Neural crest cell (in vitro differentiated cells): ENCODE measurements at places on chromosomes 7 and 10. TPM values are rescaled to one million over a fixed set of nuclear protein-coding genes. Genes with fewer than 3 reads are reported as not detected.

The FKBP9 gene
- 78.0 and 85.6 TPM in 2 replicates for total RNA-seq

DNA sequence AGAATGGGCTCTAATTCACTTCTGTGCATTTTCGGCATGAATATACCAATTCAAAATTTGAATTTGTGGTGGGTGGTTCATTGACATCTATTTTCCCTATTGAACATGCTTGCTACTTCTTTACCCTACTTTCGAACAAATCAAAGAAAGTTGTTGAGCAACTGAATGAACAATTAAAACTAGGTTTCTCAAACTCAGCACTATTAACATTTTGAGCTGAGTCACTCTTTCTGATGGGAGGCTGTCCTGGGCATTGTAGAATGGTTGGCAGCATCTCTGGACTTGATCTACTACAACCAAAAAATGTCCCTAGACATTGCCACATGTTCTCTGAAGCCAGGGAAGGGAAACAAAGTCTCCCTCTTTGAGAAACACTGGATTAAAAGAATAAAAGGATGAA, 116.7 kb downstream of the COL28A1 start:
- DNase-seq: no peak

DNA sequence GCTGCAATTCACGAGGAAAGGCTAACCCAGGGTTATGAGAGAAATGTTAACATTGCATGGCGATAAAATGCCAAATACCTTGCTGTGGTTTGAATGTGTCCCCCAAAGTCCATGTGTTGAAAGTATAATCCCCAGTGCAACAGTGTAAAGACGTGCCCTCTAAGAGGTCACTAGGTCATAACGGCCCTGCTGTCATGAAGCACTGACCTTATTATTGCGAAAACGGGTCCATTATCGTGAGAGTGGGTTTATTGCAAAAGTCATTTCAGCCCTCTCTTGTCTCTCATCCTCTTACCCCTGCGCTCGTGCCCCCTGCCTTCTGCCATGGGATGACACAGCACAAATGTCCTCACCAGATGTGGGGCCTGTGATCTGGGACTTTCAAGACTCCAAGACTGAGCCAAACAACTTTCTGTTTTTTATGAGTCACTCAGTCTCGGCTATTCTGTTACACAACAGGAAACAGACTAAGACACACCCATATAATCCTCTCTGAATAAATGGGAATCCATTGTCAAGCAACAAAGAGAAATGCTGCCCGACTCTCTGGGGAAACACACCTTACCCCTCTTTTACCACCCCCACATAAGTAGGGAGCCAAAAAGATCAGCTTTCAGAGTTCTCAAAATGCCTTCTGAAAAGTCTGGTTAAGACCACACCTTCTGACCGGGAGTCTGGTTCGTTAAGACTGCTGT, 73.1 kb upstream of the UCN3 start:
- no peak for DNase-seq

DNA sequence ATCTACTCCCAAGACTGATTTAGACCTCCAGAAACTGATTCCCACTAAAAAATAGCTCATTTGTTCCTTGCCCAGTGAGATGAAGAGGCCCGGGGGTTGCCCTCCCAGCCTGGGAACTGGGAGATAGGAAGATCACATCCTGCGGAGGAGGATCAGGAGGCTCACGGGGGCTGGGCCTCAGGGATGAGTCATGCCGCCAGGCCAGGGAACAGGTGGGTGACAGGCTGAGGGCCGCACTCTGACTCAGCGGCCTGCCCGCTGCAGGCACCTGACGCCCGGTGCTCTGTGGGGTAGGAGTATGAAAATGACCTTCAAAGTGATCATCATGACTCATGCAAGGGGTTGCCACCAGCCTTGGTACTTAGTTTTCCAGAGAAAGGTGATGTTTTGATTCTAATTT, 104.5 kb upstream of the ZPBP start:
- no peak for DNase-seq

The TMEM140 gene
- total RNA-seq: 0.12 TPM in 1 of 2 replicates, not detected in the other

The HTR5A gene
- total RNA-seq: not detected in 2 replicates
